Suppressor macrophage (primary cell): ENCODE measurements at places on chromosomes 1 and 21.

DNA sequence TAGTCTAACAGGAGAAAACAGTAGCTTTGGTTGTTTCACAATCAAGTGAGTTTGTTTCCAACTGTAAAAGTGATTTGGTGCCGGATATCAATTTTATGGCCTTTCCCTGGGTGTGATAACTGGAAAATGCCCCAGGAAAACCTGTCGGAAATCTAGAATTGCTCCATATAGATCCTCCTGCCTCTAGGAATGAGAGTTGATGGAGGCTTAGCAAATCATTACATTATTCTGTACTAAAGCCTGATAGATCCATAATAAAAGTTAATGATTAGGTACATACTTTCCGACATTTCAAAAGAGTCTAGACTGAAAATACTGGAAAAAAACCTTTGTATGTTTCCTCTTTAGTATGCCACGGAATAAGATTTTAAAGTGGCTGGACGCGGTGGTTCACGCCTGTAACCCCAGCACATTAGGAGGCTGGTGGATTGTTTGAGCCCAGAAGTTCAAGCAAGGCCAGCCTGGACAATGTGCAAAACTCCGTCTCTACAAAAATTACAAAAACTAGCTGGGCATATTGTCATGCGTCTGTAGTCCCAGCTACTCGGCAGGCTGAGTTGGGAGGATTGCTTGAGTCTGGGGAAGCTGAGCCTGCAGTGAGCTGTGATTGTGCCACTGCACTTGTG is 70.0 kb upstream of the SLC45A1 start:
- no peak for DNase-seq

DNA sequence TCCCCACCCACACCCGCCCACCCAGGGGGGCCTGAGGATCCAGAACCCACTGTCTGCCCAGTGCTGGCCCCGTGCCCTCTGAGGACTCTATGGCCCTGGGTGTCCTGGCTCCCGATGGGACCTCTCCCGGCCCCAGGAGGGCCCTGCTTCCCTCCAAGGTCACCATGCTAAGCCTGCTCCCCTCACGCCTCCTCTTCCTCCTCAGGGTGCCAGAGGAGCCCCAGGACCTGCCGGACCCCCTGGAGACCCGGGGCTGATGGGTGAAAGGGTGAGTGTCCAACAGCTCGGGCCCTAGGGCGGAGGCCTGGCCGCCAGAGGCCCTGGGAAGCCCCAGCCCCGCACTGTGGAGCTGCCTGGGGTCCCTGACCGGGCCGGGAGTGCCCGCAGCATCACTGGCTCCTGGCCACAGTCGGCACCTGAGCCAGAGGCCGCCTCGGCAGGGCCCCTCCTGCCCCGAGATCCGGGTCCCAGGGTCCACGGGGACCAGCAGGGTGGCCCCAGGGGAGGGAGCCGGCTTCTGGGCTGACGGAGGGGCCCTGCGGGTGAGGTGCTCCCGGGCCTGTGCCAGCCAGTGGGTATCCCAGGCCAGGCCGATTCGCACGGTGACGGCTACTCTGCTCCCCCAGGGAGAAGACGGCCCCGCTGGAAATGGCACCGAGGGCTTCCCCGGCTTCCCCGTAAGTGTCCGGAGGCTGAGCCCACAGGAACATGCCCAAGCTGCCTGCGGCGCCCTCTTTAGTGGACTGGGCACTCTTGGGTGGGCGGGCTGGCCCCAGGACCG is 16.1 kb downstream of the COL6A1 start:
- DNase-seq, result no peak

GRCh38 chr1:54574158-54574778 is 26.2 kb downstream of the ACOT11 start:
- DNase-seq, result no peak

DNA sequence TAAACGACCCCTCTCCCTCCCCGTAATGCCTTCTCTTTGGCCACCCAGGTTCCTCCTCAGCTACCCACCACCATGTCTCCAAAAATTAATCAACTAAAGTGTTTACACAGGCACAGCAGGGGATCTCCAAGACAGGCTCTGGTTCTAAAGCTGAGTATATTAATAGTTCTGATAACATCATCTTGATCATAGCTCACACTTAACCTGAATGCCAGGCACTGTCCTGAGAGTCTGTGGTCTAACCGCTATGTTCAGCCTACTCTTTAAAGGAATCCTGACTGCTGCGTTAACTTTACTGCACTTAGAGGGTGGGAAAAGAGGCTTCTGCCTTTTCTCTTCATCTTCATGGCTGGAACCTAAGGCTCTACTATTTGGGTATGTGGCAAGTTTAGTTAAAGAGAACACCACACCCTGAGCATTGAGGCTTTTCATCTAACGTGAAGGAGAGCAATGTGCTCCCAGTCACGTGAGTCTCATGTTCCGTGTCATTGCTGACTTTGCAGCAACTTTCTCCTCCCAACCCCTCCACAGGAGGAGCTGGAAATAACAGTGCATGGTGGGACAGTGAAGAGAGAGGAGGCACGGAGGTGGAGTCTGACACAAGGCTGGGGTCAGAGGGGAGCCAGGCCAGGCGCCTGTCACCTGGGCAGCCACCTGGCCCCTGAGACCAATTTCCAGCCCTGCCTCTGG is 86.4 kb downstream of the FAM78B start:
- no peak for DNase-seq

GRCh38 chr1:212359794-212360479 is 54.7 kb downstream of the PACC1 start:
- no peak for DNase-seq

GRCh38 chr21:26140926-26141325 is 29.6 kb downstream of the APP start:
- DNase-seq, result peak; percentile 26

GRCh38 chr1:246647513-246647912 is 76.7 kb upstream of the SCCPDH start:
- no peak for DNase-seq

DNA sequence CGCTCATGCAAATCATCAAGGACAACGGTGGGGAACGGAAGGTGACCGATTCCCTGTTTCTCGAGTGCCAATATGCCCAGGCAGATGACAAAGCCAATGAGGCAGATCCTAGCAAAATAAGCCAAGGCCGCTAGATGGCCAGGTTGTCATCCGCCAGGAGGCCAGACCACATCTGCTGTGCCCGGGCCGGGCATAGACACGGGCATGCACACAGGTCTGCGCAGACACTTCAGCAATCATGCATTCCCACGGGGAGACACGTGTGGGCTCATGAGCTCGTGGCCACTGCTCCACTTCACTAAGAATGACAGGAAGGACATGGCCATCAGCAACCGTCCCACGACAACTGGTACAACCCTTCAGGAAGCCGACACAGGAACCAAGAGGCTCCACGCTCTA is 23.4 kb downstream of the WDR4 start:
- DNase-seq, result no peak

DNA sequence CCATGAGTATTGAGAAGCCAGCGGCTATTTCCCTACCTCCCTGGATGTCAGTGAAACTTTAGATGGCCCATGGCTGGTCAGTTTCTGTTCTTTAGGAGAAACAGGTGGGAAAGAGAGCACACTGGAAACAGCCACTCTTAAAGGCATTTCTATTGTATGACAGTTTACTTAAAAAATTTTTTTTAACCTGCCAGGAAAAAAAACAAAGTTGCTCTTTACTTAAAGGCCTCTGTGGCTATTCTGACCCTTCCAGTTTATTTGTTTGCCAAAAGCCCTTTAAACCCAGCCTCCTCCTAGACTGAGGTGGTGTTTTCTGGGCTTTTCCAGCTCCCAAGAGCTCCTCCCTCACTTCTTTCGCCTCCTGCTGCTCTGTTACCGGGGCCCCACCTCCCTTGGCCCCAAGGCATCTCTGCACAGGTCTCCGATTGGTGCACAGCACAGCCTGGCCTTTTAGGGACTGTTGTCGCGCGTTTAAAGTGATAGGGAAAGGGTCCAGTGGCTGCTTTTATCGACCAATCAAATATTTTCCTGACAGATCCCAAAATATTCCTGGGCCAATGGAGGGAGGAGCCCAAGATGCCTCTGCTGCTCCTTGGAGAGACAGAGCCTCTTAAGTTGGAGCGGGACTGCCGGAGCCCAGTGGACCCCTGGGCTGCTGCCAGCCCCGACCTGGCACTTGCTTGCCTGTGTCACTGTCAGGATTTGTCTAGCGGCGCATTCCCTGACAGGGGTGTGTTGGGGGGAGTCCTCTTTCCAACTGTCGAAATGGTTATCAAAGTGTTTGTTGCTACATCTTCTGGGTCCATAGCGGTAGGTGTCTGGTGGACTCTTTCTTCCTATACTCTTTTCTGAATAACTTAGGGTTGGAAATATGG is at the start of gene SH3BGR:
TSS of gene SH3BGR (plus strand) at position 639 of the 875 bp plus-strand sequence. CDS start at position 766, 127 bp downstream.
- no peak for DNase-seq

GRCh38 chr1:160768295-160768657 is 27.7 kb upstream of the LY9 start:
- peak; percentile 88 for DNase-seq

GRCh38 chr1:85708829-85709227 is 595 bp upstream of the ZNHIT6 start:
- no peak for DNase-seq
